ENCODE measurements at places on chromosomes 12 and 14.

GRCh38 chr14:76995279-76996035, 33.1 kb downstream of the IRF2BPL start:
- no peak for DNase-seq

DNA sequence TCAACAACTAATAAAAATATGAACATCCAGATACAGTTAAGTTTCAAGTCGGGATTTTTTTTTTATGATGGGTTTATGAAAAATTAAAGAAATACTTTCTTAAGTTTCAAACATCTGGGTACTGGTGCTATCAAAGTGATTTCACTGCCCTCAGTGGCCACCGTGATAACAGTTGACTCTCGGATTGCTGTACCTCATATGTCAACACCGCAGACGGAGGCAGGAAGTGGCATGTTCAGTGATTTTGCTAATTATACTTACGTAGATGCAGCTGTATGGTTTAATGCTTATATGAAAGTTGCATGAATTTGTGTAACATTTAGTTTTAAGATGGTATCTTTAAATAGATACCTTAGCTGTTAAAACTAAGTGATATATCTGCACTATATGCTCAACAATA, 20.8 kb upstream of the FBLN5 start:
- no peak for DNase-seq

- no peak for DNase-seq
Measured at GRCh38 chr12:88381466-88381865, 198.8 kb downstream of the KITLG start.

DNA sequence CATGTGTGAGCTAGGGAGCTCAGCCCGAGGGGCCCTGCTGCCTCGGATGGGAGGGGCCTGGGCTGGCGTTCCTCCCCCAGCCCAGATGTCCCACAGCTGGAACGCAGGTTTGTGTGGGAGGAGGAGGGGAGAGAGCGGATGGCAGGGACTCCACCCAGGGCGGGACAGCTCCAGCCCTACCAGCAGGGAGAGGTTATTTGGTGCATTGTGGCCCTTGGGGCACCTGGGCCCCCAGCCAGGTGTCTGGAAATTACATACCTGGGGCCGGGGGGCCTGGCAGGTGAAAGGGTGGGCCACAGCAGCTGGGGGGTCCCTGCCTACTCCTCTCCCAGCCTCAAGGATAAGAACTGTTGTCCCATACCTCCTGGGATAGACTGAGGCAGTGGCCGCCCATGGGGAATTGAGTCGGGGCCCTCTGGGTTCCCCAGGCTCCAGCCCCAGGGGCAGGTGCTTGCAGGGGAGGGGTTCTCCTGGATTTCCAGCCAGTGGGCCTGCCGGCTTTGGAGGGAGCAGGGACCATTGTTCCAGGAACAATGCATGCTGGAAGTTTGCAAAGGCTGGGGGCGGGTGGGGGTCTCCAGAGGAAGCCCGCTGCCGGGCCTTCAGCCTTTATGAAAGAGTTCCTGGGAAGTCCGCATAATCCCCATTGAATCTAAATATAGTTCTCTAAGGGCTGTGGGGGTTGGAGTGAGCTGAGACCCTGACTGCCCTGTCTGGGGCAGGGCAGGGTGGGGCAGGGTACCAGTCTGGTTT, 1.2 kb downstream of the KIF26A start:
- DNase-seq, result no peak

DNA sequence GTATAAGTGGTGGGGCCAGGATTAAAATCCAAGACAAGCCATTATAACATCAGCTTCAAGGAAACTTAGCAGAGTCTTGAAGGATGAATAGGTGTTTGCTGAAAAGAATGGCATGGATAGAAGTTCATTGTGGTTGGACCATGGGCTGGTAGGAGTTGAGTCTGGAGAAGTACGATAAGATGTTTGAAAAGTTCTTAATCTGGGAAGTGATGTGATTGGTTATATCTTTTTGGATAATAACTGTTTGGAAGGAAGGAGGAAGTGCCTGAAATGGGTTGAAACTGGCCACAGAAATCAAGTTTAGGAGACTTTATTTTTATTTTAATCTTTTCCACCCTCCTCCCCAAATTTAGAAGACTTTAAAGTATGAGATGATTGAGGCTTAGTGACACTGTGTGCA, 4.9 kb downstream of the DENR start:
- DNase-seq, result no peak

GRCh38 chr12:123077298-123078119, 73.4 kb downstream of the PITPNM2 start:
- no peak for DNase-seq

GRCh38 chr14:82224610-82225009, 691.0 kb upstream of the SEL1L start:
- DNase-seq, result no peak

- no peak for DNase-seq
Measured at GRCh38 chr12:22287101-22287500, 47.4 kb downstream of the ST8SIA1 start.

- no peak for DNase-seq
Measured at GRCh38 chr12:11150832-11151231, 16.4 kb upstream of the TAS2R30 start.

DNA sequence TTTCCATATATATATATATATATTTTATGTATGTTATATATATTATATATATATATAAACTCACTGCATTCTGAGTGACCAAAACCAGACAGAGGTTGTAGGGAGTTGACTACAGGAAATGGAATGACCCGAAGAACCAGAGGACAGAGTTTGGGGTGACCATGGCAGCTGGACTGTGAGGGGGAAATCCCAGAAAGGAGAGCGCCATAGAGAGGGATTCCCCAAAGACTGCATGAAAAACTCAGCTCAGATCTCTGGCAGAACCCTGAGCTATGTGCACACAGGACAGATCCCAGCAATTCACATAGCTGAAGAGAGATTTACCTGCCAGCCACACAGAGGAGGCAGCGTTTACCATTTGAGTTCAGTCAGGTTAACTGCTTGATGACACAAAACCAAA, 19.7 kb upstream of the INF2 start:
- DNase-seq, result no peak

GRCh38 chr12:75820071-75820470, 211.5 kb downstream of the PHLDA1 start:
- DNase-seq, result no peak

DNA sequence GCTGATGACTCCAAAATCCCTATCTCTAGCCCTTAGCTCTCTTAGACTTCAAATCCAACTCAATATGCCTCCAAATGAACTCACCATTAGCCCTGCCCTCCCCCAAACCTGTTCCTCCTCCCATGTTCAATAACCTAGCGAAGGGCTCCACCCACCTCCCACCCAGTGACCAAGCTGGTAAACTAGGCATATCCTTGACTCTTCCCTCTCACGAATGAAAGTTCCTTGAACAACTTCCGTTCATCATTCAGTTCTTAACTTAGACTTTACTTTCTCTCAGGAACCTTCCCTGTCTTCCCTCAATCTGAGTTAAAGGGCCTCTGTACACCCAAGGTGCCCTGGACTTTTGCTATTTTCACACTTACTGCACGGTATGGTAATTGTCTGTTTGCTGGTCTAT, 1.9 kb upstream of the KLHDC1 start:
- no peak for DNase-seq

DNA sequence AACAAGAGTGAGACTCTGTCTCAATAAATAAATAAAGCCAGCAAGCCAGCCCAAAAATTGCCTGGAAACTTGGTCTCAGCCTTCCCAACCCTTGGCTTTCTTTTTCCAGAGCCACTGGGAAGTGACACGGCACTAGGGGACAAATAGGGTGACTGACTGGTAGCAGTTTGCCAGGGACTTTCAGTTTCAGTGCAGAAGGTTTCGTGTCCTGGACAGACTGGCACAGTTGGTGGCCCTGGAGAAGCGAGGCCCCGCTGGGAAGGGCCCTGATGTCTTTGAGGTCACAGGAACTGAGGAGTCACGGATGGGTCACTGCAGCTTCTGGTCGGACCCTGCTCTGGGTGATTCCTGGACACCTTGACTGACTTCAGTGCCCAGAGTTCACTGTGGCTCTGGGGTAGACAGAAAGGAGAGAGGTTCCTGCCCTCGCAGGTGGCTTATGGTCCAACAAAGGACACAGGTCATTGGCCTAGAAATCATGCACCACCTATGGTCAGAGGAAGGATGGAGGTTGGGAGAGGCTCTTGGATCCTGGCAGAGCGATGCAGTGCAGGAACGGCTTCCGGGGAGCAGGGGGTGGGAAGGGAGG, 2.7 kb downstream of the LRRC43 start:
- DNase-seq, result no peak

- no peak for DNase-seq
Measured at GRCh38 chr12:51011955-51012354, 14.2 kb downstream of the SLC11A2 start.

GRCh38 chr12:3560295-3560620, 69.3 kb downstream of the PRMT8 start:
- no peak for DNase-seq

GRCh38 chr12:30457621-30458289, 237.9 kb downstream of the IPO8 start:
- DNase-seq, result peak; percentile 19

Measured in kidney epithelial cell (primary cell).